A549 treated with dexamethasone at 1 μM for 4 hours (cell line): ENCODE measurements at places on chromosomes 12 and 14. TPM values are rescaled to one million over a fixed set of nuclear protein-coding genes. Genes with fewer than 3 reads are reported as not detected.

The TAS2R7 gene
- not detected in 5 replicates for total RNA-seq

The FOXM1 gene
- total RNA-seq, result 80.9 to 104 TPM (median 102 TPM) in 5 replicates

The TMPRSS12 gene
- total RNA-seq, result not detected in 5 replicates

The CLIP1 gene
- 34.7 to 42.8 TPM (median 35.5 TPM) in 5 replicates for total RNA-seq

The GNPTAB gene
- 10.5 to 17.3 TPM (median 15.7 TPM) in 5 replicates for total RNA-seq
